Activated CD4-positive, alpha-beta T cell treated with anti-CD3 and anti-CD28 coated beads for 36 hours (primary cell): ENCODE measurements at places on chromosomes 11 and 22. TPM values are rescaled to one million over a fixed set of nuclear protein-coding genes. Genes with fewer than 3 reads are reported as not detected.

DNA sequence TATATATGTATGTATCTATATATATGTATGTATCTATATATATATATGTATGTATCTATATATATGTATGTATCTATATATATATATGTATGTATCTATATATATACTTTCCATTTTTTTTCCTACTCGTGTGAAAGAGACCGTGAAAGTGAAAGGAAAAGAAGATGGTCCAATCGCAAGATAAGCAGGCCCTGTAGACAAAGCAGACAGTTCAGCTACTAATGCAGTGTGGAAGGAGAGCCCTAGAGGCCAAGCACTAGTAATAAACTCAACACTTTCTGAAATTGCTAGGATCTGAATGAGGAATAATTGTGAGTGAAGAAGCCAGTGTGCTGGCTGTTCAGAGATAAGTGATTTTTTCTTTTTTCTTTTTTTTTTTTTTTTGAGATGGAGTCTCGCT, 47.2 kb downstream of the MCHR1 start:
- peak overlapping the region; percentile 54 for H3K4me3 ChIP-seq
- no peaks in the 10 kb centered on the region for H3K27me3 ChIP-seq
- H3K36me3 ChIP-seq: peaks cover 5% of the 10 kb centered on the region

The MUC5B gene
- not detected for total RNA-seq

DNA sequence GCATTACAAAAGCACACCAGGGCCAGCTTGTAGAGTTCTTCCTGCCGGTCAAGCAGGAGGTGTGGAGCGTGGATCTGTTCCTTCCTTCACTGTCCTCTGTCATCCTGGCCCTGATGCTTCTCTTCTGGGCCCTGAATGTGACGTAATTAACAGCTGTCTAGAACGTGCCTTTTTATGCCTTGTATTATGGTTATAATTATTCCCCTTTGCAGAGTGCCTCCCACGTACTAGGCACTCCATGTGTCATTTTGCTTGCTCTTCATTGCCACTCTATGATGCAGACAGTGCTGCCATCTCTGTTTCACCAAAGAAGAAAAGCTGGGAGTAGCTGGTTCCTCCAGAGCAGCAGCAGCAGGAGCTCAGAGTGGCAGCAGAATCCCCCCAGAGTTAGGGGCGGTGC, 132.1 kb upstream of the TTC12 start:
- H3K36me3 ChIP-seq: no peaks in the 10 kb centered on the region
- DNase-seq: no peak
- H3K4me1 ChIP-seq: no peaks in the 10 kb centered on the region
- H3K4me3 ChIP-seq: no peak overlapping the region
- H3K27ac ChIP-seq: no peak overlapping the region

- no peak overlapping the region for H3K4me3 ChIP-seq
- no peaks in the 10 kb centered on the region for H3K4me1 ChIP-seq
- peaks cover 2% of the 10 kb centered on the region for H3K36me3 ChIP-seq
- no peak overlapping the region for H3K27ac ChIP-seq
- no peaks in the 10 kb centered on the region for H3K27me3 ChIP-seq
Observed at GRCh38 chr11:68362801-68363379, 50.5 kb downstream of the LRP5 start.

- peaks cover 27% of the 10 kb centered on the region for H3K36me3 ChIP-seq
- no peak overlapping the region for H3K4me3 ChIP-seq
- no peaks in the 10 kb centered on the region for H3K27me3 ChIP-seq
- no peak overlapping the region for H3K27ac ChIP-seq
- no peaks in the 10 kb centered on the region for H3K4me1 ChIP-seq
- peak; percentile 75 for DNase-seq
Observed at GRCh38 chr22:23289851-23290724, 109.8 kb downstream of the BCR start.

The LRP4 gene
- total RNA-seq: 0.02 TPM

DNA sequence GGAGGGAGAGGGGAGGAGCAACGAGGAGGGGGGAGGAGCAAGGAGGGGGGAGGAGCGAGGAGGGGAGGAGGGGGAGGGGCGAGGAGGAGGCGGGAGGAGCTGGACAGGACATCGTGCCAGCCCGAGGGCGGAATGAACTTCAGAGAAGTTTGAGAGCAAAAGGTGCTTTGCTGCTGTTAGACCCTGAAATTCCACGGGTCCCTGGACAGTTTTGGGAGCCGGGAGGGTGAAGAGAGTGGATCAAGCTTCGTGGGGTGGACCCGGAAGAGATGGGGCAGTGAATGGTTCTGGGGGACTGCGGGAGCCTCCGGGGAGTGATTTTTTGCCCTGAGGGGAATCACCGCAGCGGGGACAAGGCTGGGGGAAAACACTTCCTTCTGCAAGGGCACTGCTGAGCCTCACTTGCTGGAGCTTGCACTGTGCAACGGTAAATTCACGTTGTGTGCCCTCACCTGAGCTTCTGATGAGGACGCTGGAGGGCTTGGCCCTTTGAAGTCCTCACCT, 10.7 kb upstream of the NLRP6 start:
- DNase-seq: peak; percentile 82
- peaks cover 43% of the 10 kb centered on the region for H3K4me1 ChIP-seq
- no peaks in the 10 kb centered on the region for H3K27me3 ChIP-seq
- H3K4me3 ChIP-seq: peak overlapping the region; percentile 79
- H3K27ac ChIP-seq: peak overlapping the region; percentile 99

- no peaks in the 10 kb centered on the region for H3K36me3 ChIP-seq
- H3K27me3 ChIP-seq: peaks cover 15% of the 10 kb centered on the region
- no peak overlapping the region for H3K27ac ChIP-seq
Observed at GRCh38 chr11:60348116-60348515, 21.1 kb downstream of the MS4A6E start.

GRCh38 chr11:121417055-121417551, 35.0 kb upstream of the SORL1 start:
- H3K4me3 ChIP-seq: no peak overlapping the region
- peak; percentile 69 for DNase-seq
- peaks cover 69% of the 10 kb centered on the region for H3K4me1 ChIP-seq
- H3K36me3 ChIP-seq: no peaks in the 10 kb centered on the region
- peak overlapping the region; percentile 80 for H3K27ac ChIP-seq

DNA sequence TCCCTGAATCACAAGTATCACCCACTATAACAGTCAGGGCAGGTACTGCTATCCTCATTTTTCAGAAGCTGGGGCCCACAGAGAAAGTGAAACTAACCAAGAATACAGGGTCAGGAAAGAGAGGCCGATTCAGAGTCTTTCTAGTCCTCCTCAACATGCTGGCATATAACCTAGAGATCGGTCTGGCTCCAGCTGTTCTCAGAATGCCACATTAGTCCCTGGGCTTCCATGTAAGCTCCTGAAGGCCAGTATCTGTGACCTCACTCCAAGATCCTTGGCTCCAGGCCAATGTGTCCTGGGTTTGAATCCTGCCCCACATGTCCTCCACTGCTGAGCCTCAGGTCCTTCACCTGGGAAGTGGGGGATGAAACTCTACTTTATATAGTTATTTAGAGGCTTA, 50.4 kb downstream of the TENM4 start:
- no peak overlapping the region for H3K4me3 ChIP-seq
- no peak for DNase-seq
- H3K27me3 ChIP-seq: peaks cover 5% of the 10 kb centered on the region
- H3K36me3 ChIP-seq: no peaks in the 10 kb centered on the region
- H3K27ac ChIP-seq: no peak overlapping the region
- no peaks in the 10 kb centered on the region for H3K4me1 ChIP-seq

GRCh38 chr22:45648301-45649117, 23.1 kb upstream of the ATXN10 start:
- H3K4me1 ChIP-seq: peaks cover 3% of the 10 kb centered on the region
- no peaks in the 10 kb centered on the region for H3K36me3 ChIP-seq
- H3K27ac ChIP-seq: no peak overlapping the region
- no peak overlapping the region for H3K4me3 ChIP-seq

DNA sequence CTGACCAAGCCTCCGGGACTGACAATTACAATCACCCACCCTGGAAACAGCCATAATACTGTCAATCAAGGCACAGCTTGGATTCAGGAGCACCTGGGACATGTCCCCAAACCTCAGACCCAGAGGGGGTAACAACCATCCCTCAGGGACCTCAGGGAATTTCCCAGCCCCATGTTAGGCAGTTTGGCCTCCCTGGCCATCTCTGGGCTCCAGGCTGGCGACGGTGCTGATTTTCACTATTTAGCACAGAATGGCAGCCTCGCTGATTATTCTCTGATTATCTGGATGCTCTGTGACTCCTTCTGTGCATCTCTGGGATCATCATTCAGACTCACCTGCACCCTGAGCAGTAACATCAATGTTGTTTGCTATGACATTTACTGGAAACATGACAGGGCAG, 45.8 kb upstream of the VPREB1 start:
- H3K36me3 ChIP-seq: no peaks in the 10 kb centered on the region
- no peak overlapping the region for H3K4me3 ChIP-seq
- peaks cover 4% of the 10 kb centered on the region for H3K27me3 ChIP-seq
- H3K27ac ChIP-seq: no peak overlapping the region

GRCh38 chr11:22432291-22433093, 94.3 kb downstream of the SLC17A6 start:
- peak; percentile 49 for DNase-seq
- no peak overlapping the region for H3K27ac ChIP-seq
- peaks cover 27% of the 10 kb centered on the region for H3K27me3 ChIP-seq

- no peaks in the 10 kb centered on the region for H3K27me3 ChIP-seq
- H3K4me3 ChIP-seq: no peak overlapping the region
- DNase-seq: no peak
Observed at GRCh38 chr22:20573176-20573832, 65.9 kb downstream of the MED15 start.

The E2F8 gene
- 18.0 TPM for total RNA-seq

- no peak for DNase-seq
- peaks cover 43% of the 10 kb centered on the region for H3K27me3 ChIP-seq
- peaks cover 2% of the 10 kb centered on the region for H3K36me3 ChIP-seq
- H3K27ac ChIP-seq: peak overlapping the region; percentile 56
Observed at GRCh38 chr11:72239849-72240460, 4.0 kb downstream of the PHOX2A start.

DNA sequence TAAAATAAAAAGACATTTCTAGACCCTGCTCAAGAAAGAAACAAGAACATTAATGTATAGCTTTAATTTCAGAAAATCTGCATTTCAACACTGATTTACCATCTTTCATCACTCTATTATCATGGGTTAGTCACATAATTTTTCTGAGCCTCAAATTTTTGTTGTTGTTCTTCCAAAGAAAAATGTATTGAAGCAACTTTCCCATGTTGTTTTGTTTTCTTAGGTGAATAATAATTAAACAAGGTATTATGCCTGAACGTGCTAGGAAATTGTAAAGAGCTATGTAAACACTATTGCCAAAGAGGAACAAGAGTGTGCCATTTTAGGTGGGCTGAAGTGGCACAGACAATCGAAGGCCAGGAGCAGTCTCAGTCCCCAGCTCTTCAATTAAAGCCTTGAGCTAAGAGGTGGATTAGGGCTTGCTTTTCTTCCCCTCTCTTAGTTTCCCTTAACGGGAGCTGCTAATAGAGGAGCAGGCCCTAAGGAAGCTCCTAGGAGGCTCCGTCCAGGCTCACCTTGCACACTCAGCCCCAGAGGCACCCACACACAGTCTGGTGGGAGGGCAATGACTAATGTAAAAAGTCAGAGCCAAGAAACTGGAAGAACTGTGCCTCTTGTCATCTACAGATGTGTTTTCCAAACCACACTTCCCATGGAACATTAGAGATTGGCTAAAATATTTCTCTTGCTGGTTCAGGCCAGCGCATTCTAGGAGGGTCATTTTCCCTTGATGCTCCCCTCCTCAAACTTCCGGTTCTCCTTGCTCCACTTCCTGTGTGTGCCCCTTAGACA, 8.8 kb upstream of the UBASH3B start:
- DNase-seq: no peak
- no peaks in the 10 kb centered on the region for H3K27me3 ChIP-seq
- H3K36me3 ChIP-seq: no peaks in the 10 kb centered on the region
- no peak overlapping the region for H3K4me3 ChIP-seq
- no peak overlapping the region for H3K27ac ChIP-seq
- peaks cover 5% of the 10 kb centered on the region for H3K4me1 ChIP-seq

The LUZP2 gene
- total RNA-seq: not detected

GRCh38 chr22:50326225-50326955, 422 bp downstream of the DENND6B start:
- no peak for DNase-seq
- H3K27ac ChIP-seq: no peak overlapping the region
- peak overlapping the region; percentile 72 for H3K4me3 ChIP-seq
- no peaks in the 10 kb centered on the region for H3K36me3 ChIP-seq

DNA sequence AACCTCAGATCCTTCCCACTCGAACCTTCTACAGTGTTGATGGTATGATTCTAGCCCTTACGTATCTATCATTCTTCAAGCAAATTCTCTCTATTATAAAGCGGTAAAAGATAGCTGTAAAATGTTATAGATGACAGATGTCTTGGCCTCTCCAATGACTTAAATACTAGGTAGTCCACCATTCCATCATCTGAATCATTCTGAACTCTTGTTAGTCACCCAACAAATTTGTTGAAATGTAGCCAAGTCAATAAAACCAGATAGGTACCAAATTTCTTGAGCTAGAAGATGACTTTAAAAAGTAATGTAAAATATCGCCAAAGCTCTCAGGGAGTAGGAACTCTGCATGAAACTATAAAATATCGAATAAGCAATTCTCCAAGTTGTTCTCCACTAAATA, 32.6 kb upstream of the PICALM start:
- no peaks in the 10 kb centered on the region for H3K4me1 ChIP-seq
- no peak overlapping the region for H3K27ac ChIP-seq
- DNase-seq: no peak
- no peak overlapping the region for H3K4me3 ChIP-seq
- H3K36me3 ChIP-seq: no peaks in the 10 kb centered on the region

DNA sequence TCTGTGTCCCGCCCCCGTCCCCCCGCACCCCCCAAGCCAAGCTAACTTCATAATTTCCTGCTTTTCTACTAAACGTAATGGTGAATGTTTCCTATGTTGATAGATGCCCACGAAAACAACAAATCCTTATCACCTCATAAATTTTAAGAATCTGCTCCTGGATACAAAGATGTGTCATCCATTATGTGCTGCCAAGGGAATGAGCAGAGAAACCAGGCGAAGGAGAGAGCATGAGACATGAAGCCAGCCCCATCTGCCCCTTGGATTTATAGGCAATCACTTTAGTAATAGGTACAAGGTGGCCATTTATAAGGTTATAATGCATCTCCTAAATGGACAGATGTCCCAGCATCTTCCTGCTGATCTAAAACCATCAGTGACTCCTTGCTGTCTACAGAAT, 30.3 kb downstream of the LAYN start:
- no peaks in the 10 kb centered on the region for H3K4me1 ChIP-seq
- H3K4me3 ChIP-seq: no peak overlapping the region
- no peaks in the 10 kb centered on the region for H3K36me3 ChIP-seq
- no peak overlapping the region for H3K27ac ChIP-seq

DNA sequence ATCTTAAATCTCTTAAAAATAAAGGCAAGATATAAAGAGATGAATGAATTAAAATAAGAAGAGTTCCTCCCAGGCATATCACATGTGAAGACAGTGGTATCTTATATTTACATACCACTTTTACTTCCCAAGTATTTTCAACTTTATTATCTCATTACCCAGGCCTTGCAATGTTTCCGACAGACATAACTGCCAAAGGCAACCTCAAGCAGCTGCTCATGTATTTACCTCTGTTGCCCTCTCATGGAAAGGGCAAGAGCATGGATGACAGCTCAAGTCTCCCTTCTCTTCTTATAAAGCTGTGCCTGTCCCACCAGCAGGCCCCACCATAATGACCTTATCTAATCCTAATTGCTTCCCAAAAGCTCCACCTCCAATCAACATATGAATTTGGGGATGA, 894.2 kb downstream of the NTM start:
- H3K4me1 ChIP-seq: no peaks in the 10 kb centered on the region
- H3K4me3 ChIP-seq: no peak overlapping the region
- no peaks in the 10 kb centered on the region for H3K36me3 ChIP-seq
- no peak for DNase-seq
- no peak overlapping the region for H3K27ac ChIP-seq
- peaks cover 3% of the 10 kb centered on the region for H3K27me3 ChIP-seq

The OOSP1 gene
- not detected for total RNA-seq

The PELI3 gene
- 5.7 TPM for total RNA-seq
